ENCODE measurements at places on chromosomes 1 and 21. TPM values are rescaled to one million over a fixed set of nuclear protein-coding genes. Genes with fewer than 3 reads are reported as not detected.

- DNase-seq = peak; percentile 12
These were observed 48.6 kb upstream of the COL6A1 start for GRCh38 chr21:45932922-45933502.

- DNase-seq = no peak
These were observed 21.0 kb downstream of the KCND3 start for GRCh38 chr1:111968511-111968910.

GRCh38 chr1:203915811-203916210 lies 54.4 kb downstream of the SNRPE start:
- DNase-seq = no peak

DNA sequence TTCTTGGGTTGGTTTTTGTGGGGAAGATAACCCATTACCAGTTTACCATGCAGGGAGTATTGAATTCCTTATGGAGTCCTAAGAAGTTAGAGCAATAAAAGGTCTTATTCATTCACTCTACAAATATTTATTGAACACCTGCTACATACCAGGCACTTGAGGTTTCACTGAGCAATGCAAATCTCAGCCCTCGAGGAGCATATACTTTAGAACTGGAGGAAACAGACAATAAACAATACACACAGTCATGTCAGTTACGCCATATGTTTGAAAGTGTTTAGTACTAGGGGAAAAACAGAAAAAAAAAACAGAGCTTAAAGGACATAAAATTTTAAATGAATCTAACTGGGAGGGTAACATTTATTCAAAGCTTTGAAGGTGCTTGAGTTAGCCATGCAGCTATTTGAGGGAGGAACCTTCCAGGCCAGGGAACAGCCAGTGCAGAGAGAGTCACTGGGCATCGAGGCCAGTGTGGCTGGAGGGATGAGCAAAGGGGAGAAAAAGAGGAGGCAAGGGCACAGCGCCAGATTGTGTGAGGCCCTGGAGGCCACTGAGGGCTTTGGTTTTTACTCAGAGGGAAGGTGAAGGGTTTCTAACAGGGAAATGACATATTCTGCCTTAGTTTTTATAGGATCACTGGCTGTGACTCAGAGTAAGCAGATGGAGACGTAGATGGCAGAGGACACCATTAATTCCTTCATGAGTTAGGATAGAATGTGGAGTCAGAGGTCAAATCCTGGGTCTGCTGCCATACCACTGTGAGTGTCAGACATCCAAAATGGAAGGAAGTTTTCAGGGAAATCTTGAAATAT lies 32.7 kb downstream of the C1orf21 start:
- no peak for DNase-seq

DNA sequence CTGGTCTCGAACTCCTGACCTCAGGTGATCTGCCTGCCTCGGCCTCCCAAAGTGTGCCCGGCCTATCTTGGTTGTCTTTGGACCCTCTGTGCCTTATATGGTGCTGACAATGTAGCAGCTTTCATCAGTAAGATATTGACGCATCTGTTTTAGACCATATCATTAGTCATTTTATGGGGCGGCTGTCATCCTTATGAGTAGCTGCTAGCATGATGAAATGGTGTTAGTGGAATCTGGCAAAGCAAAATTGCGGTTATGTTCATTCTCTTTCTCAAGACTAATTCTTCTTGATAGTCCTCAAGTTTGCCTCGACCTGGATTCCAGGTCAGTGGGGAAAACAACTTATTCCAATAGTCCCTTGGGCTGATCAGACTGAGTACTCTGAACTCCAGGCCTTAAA lies 199.9 kb downstream of the PRDM2 start:
- DNase-seq = no peak

- DNase-seq = peak; percentile 78
These were observed 14.0 kb downstream of the SLC37A1 start for GRCh38 chr21:42527489-42528158.

DNA sequence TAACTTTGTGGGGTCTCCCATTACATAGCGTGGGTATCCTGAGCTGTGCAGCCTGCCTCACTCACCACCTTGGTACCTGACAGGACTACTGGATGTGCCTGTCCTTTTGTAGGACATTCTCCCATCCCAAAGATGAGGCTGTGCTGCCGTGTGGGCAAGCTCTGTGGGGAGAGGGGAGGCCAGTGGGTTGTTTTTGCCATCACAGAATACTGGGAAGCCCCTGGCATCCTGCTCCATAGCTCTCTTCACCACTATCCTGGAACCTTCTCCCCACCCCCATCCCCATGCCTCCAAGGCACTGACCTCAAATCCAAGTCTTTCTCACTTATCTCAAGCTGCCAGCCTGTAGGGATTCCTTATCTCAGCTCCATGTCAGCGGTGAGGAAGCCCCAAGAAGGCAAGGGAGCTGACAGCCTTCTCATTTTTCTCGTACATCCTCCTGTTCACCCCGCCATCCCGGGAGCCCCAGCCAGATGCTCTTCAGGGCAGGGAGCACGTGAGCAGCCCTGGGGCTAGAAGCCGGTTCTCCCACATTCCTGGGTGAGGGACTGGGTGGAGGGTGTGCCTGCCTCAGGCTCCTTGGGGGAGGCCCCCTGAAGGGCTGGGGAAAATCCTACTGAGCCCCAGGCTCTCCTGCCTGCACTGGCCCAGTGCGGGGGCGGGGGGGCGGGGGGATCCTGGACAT lies 2.4 kb upstream of the ELF3 start:
- no peak for DNase-seq

DNA sequence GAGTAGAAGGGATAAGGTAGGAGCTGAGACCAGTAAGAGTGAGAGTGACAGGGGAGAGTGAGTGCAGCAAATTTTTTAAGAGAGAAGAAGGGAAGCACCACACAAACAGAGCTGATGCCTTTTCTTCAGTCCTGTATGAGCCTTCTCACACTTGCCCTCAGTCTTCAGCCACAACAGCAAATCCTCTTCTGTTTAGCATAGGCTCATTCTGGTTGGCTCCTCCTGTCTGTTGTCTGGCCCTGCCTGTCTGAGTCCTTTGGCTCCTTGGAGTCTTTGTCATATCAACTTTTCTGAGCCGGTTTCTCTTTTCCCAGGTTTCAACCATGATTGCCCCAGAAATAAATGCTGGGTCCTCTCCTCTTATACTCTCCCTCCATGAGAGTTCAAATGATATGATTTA lies 12.7 kb upstream of the CASQ1 start:
- DNase-seq = no peak

GRCh38 chr1:226723657-226724532 lies 15.2 kb downstream of the ITPKB start:
- peak; percentile 72 for DNase-seq

DNA sequence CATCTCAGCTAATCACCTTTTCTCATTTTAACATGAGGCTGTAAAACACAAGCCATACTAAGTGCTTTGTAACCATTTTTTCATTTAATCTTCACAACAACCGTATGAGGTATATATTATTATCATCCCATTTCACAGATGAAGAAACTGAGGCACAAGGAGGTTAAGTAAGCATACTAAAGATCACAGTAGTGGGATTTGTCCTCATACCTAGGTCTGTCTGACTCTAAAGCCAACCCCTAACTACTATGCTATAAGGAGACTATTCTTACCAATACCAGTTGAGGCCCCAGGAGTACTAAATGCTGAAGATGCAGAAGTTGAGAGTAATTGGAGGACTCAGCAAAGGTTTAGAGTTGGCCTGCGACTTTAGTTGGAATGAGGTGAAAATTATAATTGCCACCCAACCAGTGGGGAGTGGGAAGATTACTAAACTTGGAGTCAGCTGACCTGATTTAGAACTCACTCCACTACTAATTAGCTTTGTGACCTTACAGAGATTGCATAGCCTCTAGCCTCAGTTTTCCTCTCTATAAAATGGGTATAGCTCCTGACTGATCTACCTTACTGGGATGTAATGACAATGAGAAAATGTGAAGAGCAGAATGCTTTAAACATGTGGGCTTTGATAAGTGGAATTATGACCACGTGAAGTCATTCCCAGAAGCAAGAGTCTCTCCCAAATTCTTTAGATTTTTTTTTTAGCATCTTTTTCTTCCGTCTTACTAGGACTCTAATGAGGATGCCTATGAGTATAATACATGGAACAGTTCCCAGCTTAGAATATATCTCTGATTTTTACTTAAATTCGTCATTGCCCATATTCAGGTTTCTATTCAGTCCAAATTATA lies 85.8 kb upstream of the IPO9 start:
- DNase-seq = no peak

- DNase-seq = no peak
These were observed 569 bp upstream of the DAB1 start for GRCh38 chr1:57424231-57425027.

DNA sequence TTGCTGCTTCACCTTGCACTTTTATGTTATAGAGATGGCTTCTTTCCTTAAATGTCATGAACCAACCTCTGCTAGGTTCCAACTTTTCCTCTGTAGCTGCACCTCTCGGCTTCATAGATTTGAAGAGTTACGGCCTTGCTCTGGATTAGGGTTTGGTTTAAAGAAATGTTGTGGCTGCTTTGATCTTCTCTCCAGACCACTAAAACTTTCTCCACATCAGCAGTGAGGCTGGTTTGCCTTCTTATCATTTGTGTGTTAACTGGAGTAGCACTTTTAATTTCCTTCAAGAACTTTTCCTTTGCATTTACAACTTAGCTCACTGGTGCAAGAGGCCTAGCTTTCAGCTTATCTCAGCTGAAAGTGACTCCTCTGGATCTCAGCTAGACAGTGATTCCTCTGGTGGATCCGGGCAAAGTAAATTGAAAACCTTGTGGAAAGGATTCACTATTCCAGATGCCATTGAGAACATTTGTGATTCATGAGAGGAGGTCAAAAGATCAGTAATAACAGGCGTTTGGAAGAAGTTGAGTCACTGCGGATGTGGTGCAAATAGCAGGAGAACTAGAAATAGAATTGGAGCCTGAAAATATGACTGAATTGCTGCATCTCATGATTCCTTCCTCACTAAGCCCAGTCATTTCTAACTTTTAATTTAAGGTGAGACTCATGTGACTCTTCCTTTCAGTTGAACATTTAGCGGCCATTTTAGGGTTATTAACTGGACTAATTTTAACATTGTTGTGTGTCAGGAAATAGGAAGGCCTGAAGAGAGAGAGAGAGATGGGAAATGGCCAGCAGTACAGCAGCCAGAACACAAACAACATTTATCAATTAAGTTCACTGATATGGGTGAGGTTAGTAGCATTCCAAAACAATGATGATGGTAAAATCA lies 16.2 kb upstream of the RGS1 start:
- no peak for DNase-seq

DNA sequence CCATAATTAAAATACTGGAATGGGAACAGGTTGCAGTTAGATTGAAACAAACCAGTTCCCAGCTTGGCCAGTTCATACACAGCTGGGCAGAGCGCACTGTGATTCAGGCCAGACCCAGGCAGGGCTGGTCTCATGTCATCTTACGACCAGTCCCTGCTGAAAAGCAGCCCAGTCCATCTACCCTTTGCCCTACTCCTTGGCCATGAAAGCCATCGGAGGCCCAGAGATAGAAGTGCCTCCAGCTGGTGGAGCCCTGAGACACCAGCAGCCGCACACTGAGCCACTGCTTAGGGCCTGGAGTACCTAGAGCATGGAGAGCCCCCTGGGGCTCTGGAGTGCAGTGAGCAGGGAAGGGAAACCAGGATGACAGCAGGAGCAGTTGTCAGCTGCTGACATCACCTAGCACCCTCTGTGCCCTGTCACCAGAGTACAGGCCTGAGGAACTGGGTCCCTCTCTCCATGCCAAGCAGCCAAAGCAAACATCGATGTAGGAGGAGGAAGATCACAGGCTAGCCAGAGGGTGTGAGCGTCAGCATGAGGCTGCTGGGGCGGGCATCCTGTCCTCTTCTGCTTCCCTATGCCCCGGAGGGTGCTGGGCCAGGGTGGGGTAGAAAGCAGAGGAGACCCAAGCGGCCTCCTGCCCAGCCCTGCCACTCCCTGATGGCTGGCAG lies 34.2 kb upstream of the TMEM125 start:
- DNase-seq = no peak

DNA sequence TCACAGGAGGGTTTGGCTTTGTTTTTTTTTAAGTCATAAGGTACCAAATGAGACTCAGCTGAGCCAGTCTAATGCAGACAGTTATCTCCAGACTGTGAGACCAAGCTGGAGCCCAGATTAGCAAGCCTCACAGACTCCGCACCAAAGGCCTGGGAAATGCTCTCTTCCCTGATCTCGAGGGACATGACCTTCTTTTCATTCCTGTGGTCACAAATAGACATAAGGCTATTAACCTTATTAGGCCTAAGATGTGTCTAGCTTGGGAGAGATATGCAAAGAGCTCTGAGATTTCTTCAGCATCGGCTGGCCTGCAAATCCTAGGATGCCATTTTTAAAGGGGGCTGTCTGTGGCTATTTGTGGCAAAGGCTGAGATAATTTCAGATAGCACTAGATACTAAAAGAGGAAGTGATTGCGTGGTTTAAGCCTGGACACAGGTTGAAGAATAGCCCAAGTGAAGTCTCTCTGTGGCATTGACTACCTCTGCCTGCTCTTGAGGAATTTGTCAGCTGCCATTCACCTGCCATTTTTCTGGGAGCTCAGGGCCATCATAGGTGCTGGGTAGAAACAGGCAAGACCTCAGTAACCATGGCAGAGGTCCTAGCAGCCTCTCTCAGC lies 301.3 kb downstream of the SIPA1L2 start:
- DNase-seq = no peak

DNA sequence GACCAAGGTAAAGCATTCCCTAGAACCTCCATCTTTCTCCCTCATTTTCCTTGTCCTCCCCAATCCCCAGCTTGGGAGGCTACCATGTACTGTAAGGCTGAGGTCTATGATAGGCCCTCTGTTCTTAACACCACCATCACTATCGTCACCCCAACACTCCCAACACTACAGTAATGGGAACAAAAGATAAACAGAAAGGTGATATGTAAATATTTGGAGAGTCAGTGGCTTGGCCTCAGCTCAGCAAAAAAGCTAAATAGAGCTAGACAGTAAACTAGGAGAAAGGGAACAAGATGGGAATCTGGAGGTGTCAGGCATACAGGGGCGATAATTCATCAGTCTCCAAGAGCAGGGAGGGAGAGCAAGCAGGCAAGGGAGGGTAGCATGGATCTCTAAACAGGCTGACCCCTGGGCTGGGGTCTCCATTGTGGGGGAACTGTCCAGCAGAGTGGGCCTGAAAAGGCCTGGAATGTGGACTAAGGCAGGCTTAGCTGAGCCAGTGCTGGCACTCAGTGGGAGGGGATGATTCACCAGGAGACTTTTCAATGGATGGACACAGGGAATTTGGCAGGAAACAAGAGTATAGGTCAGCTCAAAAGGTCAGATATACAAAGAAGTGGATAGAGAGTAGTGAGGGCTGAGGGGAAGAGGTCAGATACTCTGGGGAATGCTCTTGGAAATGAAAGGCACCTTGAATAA lies 6.7 kb downstream of the WNT2B start:
- no peak for DNase-seq

The HSD3B1 gene
- not detected for total RNA-seq

The UBXN10 gene
- 0.35 TPM for total RNA-seq

The PTPRC gene
- total RNA-seq = 264 TPM

The RNU1-2 gene
- 1,721 TPM for total RNA-seq

The PLA2G2F gene
- total RNA-seq = not detected

The SEC16B gene
- not detected for total RNA-seq

The CASQ2 gene
- total RNA-seq = not detected

The PRR9 gene
- total RNA-seq = not detected

The DYNLT4 gene
- not detected for total RNA-seq

The TMPRSS15 gene
- 0.13 TPM for total RNA-seq
